ENCODE measurements at places on chromosomes 2 and 18. TPM values are rescaled to one million over a fixed set of nuclear protein-coding genes. Genes with fewer than 3 reads are reported as not detected.

GRCh38 chr2:135124924-135125886 is 73.1 kb downstream of the RAB3GAP1 start:
- DNase-seq = no peak

GRCh38 chr2:7866104-7866503 is 815.8 kb upstream of the ID2 start:
- no peak for DNase-seq

DNA sequence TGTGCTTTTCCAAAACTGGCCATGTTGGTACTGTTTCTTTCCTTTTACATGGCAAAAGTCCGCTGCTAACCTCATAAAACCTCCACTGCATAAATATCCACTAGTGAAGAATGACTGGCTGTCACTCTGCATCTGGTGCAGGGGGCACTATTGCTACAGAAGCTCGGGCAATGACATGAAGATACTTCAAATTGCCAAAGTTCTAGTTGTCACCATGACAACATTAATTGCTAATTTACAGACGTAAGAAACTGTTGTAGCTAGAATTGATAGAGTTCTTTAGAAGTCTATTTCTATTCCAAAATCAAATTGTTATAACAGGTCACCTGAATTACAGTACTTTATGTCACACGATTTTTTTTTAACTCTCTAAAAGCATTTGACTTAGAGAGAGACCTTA is 845 bp downstream of the CFAP210 start:
- no peak for DNase-seq

- no peak for DNase-seq
Observed at GRCh38 chr2:8202132-8202531, 479.7 kb upstream of the ID2 start.

- DNase-seq = no peak
Observed at GRCh38 chr2:88765154-88765888, 73.8 kb downstream of the RPIA start.

DNA sequence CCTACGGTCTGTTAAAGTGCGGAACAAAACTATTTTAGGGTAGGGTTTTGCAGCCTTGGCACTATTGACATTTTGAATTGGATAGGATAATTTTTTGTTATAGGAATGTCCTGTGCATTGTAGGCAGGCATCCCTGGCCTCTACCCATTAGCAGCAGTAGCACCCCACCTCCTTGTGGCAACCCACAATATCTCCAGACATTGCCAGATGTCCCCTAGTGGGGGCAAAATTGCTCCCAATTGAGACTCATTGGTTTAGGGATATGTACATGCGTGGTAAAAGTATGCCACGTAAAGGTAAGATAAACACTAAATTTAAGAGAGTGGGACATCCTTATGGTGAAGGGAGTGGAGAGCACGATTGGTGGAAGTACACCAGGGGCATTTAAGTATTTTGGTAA is 4.6 kb downstream of the MIB1 start:
- no peak for DNase-seq

GRCh38 chr2:178796079-178796677 is 11.0 kb downstream of the TTN start:
- no peak for DNase-seq

GRCh38 chr2:43230351-43230885 is 4.0 kb upstream of the ZFP36L2 start:
- DNase-seq = no peak

GRCh38 chr2:216348756-216349308 is 23.5 kb downstream of the MARCHF4 start:
- no peak for DNase-seq

GRCh38 chr2:119252186-119253113 is 28.8 kb downstream of the STEAP3 start:
- no peak for DNase-seq

GRCh38 chr2:198004173-198004572 is 199.8 kb downstream of the PLCL1 start:
- no peak for DNase-seq

DNA sequence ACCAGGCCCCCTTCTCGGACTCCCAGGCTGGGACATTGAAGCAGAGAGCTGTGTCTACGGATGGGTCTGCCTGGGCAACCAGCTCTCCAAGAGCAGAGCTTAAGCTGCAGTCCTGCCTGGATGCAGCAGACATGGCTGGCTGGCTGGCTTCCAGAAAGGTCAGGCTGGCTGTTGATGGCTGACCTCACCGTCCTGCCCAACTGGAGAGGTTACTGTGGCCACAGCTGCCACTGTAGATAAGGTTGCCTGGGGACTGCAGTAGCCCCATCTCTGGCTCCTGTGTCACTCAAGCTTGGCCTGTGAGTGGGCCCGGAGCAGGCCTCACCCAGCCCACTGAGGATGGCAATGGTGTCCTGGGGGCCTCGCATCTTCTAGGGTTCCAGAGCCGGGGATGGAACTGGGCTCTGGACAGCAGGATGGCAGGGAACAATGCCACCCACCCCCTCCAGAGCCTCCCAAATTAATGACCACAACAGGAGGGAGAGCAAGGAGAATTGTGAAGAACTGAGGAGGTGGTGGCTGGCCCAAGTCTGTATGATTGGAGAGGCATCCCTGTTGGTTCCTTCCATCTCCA is 37.0 kb upstream of the FOSL2 start:
- peak; percentile 61 for DNase-seq

DNA sequence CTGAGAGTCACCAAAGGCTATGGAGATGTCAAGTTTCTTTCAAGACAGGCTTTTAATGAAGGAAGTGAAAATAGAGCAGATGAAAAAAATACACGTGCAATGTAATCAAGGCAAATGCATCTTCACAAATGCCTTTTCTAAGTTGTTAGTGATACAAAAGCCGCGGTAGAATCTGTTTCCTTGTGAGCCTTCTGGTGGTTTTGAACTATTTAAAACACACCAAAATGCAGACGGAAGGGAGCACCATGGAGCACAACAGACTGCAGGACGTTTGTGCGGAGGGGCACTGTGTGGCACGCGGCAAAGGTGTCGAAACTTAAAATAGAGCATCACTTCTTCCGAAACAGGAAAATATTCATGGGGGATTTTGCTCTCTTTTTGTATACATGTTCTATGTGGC is 65.0 kb upstream of the BOD1L2 start:
- no peak for DNase-seq

DNA sequence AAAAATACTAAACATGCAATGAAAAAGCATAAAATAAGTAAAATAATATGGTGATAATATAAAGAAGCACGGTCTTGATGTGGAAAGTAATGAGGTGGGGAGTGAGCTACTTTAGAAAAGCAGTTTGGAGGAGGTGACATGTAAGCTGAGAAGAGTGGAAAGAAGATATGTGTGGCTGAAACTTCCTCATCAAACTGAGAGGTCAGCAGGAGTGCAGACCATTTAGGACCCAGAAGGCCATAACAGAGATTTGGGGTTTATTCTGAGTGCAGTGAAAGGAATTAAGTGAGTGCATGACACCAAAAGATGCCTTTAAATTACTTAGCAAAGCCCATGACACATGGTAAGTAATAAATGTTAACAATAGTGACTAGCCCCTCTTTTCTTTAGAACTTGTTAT is 24.4 kb upstream of the TMEM182 start:
- no peak for DNase-seq

DNA sequence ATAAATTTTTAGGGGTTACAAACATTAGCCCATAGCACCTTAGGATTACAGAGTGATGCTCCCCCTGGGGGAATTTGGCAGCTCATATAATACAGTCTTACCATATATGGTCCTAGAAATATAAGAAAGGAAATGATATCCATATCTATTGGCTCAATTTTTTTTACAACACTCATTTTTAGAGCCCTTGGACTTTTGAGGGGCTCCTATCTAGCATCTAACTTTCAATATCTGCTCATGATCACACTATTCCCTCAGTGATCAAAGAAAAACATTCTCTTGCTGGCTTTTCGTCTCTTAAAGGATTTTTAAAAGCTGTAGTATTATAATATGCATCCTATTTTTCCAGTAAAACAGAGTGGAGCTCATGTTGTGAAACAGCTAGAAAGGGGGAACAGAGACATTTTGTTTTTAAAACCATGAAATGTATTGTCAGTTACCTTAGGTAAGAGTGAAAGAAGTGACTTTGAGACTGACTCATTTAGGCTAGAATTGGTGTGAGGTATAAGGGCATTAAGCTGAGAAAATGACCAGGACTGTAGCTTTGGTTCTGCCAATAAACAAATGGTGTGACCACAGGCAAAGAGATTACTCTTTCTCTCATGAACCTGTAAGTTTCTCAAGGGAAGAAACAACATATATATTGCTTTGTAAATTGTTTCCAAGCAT is 65.8 kb downstream of the ALPK2 start:
- DNase-seq = no peak

- no peak for DNase-seq
Observed at GRCh38 chr2:216281316-216281715, 91.0 kb downstream of the MARCHF4 start.

DNA sequence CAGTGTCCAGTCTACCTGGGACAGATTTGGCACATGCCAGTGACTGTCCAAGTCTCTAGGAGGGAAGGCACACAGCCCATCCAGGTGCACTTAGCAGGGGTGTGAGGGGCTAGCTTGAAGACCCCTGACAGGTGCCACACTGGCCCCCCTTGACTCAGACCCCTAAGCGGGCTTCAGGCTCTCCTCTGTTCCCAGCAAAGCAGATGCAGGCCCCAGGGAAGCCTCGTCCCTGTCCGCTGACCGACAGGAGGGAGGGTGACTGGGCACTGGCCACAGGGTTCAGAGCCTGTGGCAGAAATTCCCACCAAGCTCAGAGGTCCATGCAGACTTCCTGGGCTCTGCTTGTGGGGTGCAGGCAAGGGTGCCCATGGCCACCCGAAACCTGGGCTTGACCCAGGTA is 239.8 kb upstream of the MYT1L start:
- no peak for DNase-seq

DNA sequence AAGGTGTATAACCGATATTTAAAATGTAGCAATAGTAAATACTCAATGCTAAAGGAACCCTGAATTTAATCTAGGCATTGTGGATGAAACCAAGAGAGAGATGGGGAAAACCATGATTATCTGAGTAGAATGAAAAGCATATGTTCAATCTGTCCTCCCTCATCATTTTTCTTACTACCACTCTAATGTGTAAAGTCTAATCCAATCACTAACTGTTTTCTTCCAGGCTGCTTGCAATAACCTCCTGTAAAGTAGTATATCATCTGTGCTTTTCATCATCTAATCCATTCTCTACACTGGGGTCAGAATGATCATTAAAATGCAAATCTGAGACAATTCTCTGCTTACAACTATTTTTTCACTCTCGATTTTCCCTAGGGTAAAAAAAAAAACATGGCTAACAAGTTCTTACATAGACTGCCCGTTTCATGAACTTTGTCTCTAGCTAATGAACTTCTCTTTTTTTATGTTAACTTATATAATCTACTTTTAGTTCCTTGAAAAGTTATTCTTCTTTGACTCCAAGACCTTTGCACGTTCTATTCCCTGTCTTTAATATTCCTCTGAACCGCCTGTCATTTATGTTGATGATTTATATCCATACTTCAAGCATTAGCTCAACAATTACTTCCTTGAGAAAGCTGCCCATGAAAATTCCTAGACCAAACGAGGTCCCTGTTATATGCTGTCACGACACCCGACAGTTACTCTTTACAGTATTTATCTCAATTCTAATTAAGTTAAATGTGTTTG is 94.7 kb upstream of the SLC8A1 start:
- DNase-seq = no peak

DNA sequence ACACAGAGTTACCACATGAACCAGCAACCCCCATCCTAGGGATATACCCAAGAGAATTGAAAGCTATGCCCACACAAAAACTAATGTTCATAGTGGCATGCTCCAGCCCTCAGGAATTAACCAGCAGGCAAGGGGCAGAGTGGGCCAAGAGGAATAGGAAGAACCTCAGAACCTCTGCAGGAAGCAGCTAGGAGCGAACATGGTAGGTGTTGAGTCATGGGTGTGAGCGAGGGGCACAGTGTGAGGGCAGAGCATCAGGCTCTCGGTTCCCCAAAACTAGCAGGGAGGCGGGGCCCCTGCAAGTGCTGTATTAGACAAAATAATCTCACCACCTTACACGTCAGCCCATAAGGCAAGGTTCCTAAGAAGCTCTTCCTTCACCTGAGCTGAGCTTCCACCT is 5.6 kb upstream of the RUFY4 start:
- no peak for DNase-seq

DNA sequence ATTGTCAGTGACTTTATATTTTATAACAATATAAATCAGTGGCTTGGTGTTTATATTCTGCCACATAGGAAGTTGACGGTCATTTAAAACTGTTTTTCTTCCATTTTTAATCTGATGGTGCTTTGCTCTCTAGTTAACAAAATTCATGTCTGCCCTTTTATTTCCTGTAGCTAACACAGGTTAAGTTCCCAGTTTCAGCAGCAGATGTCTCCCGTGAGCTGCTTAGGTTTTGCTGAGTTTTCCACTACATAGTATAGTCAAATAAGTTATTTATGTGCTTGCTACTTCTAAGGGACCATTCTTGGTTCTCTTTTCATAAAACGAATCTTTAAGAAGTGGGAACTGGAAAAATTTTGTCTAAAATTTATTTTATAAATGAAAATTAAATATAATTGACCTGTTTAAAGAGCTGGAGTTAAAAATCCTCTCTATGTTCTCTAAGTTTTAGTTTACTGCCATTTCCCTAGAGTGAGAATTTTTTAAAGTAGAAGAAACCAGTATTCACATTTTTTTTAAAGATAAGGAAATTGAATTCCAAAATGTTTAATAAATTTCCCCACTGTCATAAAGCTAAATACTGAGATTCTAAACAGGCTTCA is 20.6 kb downstream of the HTR2B start:
- DNase-seq = peak; percentile 57

GRCh38 chr2:19667536-19667949 is 234.2 kb downstream of the TTC32 start:
- DNase-seq = no peak

GRCh38 chr2:25649786-25650185 is 23.6 kb downstream of the DTNB start:
- DNase-seq = no peak

DNA sequence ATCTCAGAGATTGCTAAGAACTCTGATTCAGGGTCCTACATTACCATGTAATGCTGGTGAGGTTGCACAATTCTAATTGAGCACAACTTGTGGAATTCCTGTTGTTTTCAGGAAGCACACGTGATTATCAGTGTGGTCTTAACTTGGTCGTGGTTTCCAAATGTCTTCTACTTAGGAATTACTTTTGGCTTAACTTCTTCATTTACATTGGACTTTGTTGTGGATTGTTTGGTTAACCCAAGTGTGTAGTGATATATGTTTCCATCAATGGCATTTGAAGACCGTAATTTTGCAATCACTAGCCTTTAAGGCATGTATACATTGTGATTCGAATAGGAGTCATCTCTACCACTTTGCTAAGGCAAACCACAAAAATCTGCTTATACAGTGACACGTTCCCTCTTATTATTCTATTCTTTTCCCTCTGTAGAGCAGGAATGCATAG is 373.3 kb downstream of the IRS1 start:
- DNase-seq = no peak

- DNase-seq = no peak
Observed at GRCh38 chr2:198161151-198161550, 356.8 kb downstream of the PLCL1 start.

GRCh38 chr2:238710032-238710735 is 137.7 kb upstream of the TWIST2 start:
- no peak for DNase-seq

- no peak for DNase-seq
Observed at GRCh38 chr2:172434821-172435605, 7.6 kb downstream of the ITGA6 start.

- DNase-seq = no peak
Observed at GRCh38 chr2:20584399-20585358, 66.2 kb downstream of the HS1BP3 start.

Gene COBLL1
- total RNA-seq = 117 TPM

Gene INSIG2
- 13.0 TPM for total RNA-seq

Gene ITPRID2
- 300 TPM for total RNA-seq

Gene AUP1
- 133 TPM for total RNA-seq

Gene ABCG8
- total RNA-seq = not detected

Gene MREG
- total RNA-seq = 3.9 TPM

Gene AGXT
- not detected for total RNA-seq

Gene ZDBF2
- 13.8 TPM for total RNA-seq

Measured in tibial nerve (tissue), 4 donors.